Natural killer cell (primary cell): ENCODE measurements at places on chromosomes 3 and 15. TPM values are rescaled to one million over a fixed set of nuclear protein-coding genes. Genes with fewer than 3 reads are reported as not detected.

HHLA2 gene
- not detected for total RNA-seq

IQCF6 gene
- total RNA-seq, result not detected

ZNF385D gene
- total RNA-seq, result 0.02 TPM

GRCh38 chr15:26358708-26359107 is 414.2 kb downstream of the GABRB3 start:
- DNase-seq, result no peak

GRCh38 chr15:76903251-76903681 is 1.9 kb downstream of the SCAPER start:
- DNase-seq, result no peak

GRCh38 chr3:59791774-59792308 is 742.0 kb upstream of the CFAP20DC start:
- no peak for DNase-seq
